ENCODE measurements at places on chromosomes 6 and 20. TPM values are rescaled to one million over a fixed set of nuclear protein-coding genes. Genes with fewer than 3 reads are reported as not detected.

- H3K4me3 ChIP-seq: no peak overlapping the region
- H3K4me1 ChIP-seq: no peaks in the 10 kb centered on the region
- H3K27ac ChIP-seq: no peak overlapping the region
These were observed 118.9 kb upstream of the EXOC2 start for GRCh38 chr6:811831-812230.

GRCh38 chr6:99709062-99709461 is 102.4 kb downstream of the PRDM13 start:
- H3K27ac ChIP-seq: no peak overlapping the region
- H3K27me3 ChIP-seq: peaks cover 17% of the 10 kb centered on the region
- no peaks in the 10 kb centered on the region for H3K4me1 ChIP-seq
- H3K4me3 ChIP-seq: no peak overlapping the region
- DNase-seq: no peak
- H3K36me3 ChIP-seq: no peaks in the 10 kb centered on the region

DNA sequence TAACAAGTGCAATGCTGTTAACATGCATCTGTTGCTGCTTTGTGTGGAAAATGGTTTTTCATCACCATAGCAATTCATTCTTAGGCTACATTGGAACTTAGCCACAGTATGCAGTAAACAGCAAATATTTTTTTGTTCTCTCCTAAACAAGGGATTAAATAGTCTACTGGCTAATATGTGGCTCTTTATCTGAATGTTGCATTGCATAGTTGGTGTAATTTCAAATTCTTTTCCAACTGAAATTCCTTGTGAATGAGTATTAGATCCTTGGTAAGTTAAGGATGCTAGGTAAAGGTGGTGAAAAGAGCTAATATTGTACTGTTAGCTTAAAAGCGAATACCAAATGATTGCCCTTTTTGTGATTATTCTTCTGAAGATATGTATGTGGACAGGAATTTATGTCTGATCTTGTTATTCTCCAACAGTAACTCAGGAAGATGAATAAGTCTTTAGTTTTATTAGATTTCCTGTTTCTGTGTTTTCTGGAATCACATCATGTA is 958 bp downstream of the MLIP start:
- DNase-seq: no peak
- no peak overlapping the region for H3K4me3 ChIP-seq
- H3K27ac ChIP-seq: no peak overlapping the region
- H3K27me3 ChIP-seq: peaks cover 9% of the 10 kb centered on the region
- H3K36me3 ChIP-seq: no peaks in the 10 kb centered on the region
- H3K4me1 ChIP-seq: no peaks in the 10 kb centered on the region

- H3K27me3 ChIP-seq: peaks cover 77% of the 10 kb centered on the region
- H3K27ac ChIP-seq: no peak overlapping the region
- no peak for DNase-seq
- peaks cover 12% of the 10 kb centered on the region for H3K36me3 ChIP-seq
These were observed 6.1 kb upstream of the DLL1 start for GRCh38 chr6:170296746-170297575.

DNA sequence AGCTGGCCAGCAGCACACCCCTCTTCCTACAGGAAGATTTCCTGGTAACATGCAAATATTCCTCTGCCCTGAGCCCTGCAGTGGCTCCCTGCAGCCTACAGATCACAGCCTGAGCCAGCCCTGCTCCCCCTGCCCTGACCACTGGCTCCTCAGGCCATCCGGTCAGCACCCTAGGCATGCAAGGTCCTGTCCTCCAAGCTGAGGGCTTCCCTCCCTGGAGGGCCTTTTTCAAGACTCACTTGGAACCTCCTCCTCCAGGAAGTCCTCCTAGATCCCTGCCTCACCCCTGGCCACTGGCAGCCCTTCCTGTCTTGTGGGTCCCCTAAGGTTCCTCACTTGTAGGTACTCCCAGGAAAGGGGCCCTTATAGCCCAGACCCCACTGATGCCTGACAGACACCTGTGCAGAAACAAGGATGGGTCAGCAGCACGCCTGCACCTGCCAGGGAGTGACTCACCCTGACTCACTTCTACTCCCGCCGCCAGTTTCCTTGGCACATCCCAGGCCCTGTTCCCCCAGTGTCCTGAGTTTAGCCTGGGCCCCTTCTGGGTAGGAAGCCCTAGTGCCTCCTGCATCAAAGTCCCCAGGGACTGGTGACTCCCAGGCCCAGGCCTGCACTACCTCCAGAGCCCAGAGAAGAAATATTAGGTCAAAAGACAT is 3.2 kb downstream of the SLC4A11 start:
- H3K27me3 ChIP-seq: peaks cover 53% of the 10 kb centered on the region
- no peak for DNase-seq
- H3K4me1 ChIP-seq: peaks cover 6% of the 10 kb centered on the region
- no peak overlapping the region for H3K27ac ChIP-seq
- H3K4me3 ChIP-seq: no peak overlapping the region

DNA sequence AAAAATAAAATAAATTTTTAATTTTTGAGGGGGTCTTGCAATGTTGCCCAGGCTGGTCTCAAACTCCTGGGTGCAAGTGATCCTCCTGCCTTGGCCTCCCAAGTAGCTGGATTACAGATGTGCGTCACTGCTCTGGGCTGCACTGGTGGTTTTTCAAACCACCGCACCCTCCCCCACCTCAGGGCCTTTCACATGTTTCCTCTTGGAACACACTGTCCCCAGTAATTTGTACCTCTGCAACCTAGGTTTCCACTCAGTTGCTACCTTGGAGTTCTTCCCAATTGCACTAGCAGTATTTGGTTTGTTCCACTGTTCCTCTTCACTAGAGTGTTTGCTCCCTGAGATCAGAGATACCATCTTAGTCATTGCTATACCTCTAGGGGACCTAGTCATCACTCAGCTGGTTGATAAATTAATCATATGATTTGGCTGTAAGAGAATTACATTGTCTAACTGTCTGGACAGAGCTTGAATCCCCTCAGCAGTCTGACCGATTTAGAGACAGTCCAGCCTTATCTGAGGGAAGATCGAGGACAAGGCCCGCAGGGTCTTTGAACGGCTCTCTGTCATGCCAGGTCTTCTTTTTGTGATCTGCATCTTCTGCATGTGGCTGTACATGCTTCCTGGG is 32.0 kb downstream of the CEP43 start:
- no peaks in the 10 kb centered on the region for H3K4me1 ChIP-seq
- no peak overlapping the region for H3K4me3 ChIP-seq
- H3K27me3 ChIP-seq: no peaks in the 10 kb centered on the region
- peaks cover 66% of the 10 kb centered on the region for H3K36me3 ChIP-seq
- H3K27ac ChIP-seq: no peak overlapping the region

DNA sequence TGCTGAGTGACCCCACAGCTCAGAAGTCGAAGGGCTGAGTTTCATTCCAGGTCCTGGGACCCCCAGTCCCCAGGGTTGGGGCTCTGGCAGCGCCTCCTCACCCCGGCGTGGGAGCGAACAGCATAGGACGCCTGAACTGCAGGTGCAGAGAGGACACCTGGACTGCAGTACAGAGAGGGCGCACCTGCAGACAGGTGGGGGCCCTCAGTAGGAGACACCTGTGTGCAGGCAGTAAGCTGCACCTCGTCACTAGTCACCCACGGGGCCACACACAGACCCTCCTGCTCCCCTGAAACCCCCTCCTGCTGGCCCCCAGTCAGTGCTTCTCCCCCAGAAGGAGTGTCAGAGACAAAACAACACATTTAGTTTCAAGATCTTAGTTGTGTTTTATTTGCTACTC is 8.6 kb upstream of the NKAIN4 start:
- peaks cover 11% of the 10 kb centered on the region for H3K4me1 ChIP-seq
- no peak for DNase-seq
- no peak overlapping the region for H3K27ac ChIP-seq
- H3K4me3 ChIP-seq: no peak overlapping the region
- H3K27me3 ChIP-seq: no peaks in the 10 kb centered on the region

DNA sequence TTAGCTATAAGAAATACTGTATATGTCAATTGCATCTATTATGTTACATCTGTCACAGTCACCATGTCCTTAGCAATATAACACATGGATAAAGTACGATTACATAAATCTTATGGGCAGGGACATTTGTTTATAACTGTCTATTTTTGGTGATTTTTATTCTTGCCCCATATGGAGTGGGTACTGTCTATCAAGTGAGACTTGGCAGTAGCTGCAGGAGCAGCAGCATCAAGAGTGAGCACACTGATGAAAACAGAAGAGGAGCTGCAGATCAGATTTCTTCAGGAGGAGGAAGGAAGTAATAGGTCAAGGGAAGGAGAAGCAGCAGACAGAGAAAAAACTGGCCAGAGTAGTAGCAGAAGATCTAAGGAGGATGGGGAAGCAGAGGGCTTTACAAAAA is 516.7 kb downstream of the C6orf118 start:
- no peaks in the 10 kb centered on the region for H3K4me1 ChIP-seq
- no peak overlapping the region for H3K4me3 ChIP-seq
- H3K27me3 ChIP-seq: no peaks in the 10 kb centered on the region
- no peak for DNase-seq
- H3K27ac ChIP-seq: no peak overlapping the region

DNA sequence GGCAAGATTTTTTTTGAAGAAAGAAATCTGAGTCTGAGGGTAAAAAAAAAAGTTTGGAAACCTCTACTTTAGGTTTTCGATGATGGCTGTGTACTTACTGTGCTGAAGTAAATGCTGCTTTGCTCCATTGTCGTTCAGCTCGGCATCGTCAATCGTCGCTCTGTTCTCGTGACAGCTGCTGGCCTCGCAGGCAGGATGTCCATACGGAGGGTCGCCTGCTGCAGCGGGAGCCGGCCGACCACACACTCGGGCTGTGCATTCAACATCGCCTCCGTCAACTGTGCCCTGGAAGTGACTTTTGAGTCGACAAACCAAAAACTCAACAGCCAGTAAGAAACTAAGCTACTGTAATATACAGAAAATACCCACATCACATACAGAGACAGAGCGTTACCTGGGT is 53.1 kb upstream of the SMOC2 start:
- H3K27ac ChIP-seq: no peak overlapping the region
- H3K4me3 ChIP-seq: no peak overlapping the region
- H3K4me1 ChIP-seq: peaks cover 29% of the 10 kb centered on the region
- H3K36me3 ChIP-seq: no peaks in the 10 kb centered on the region
- DNase-seq: no peak

DNA sequence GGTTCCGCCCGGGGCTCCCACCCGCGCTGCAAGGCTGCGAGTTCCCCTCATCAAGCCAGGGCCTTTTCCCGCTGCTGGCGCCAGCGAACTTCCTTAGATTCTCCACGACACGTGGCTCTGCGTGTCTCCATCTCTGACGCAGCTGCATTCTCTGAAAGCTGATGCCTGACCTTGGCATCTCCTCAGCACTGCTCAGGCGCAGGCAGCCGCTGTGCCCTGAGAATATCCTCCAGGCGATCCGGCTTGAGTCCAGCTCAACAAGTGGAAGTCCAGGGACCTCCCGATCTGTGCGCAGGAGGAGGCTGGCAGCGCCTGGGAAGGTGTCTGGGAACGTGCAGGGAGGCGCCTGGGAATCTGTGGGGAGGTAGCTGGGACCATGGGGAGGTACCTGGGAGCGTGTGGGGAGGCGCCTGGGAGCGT is 171.2 kb upstream of the THBS2 start:
- no peak for DNase-seq
- no peak overlapping the region for H3K4me3 ChIP-seq
- no peak overlapping the region for H3K27ac ChIP-seq
- peaks cover 4% of the 10 kb centered on the region for H3K36me3 ChIP-seq
- H3K4me1 ChIP-seq: peaks cover 16% of the 10 kb centered on the region

KCNB1 gene
- 0.95 TPM for total RNA-seq

ZNF311 gene
- total RNA-seq: 2.2 TPM

FOXQ1 gene
- 20.5 TPM for total RNA-seq

RNF217 gene
- 49.6 TPM for total RNA-seq

TXLNB gene
- total RNA-seq: 0.22 TPM

ADGRF5 gene
- total RNA-seq: 0.58 TPM

GABRR1 gene
- not detected for total RNA-seq

ZNF391 gene
- total RNA-seq: 8.4 TPM

BACH2 gene
- 33.5 TPM for total RNA-seq
